ENCODE measurements at places on chromosomes 2 and 18.

GRCh38 chr2:24831221-24832072, 38.2 kb downstream of the CENPO start:
- DNase-seq = no peak

DNA sequence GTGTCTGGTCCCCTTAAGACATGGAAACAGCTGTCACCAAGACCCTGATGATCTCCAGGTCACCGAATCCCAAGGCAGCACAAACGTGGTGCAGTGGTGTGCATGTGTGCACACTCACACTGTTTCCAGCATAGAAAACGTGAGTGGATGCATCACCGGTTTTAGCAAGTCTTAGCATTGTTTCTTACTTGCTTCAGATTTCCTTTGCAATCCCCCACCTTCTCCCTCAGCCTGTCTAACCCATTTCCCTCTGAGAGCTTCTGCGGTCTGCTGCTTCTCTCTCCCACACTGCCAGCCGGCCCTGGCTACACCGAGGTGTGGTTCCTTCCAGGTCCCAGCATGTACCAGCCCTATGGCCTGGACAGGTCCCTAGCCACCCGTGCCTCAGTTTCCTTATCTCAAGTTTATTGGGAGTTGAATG, 343.4 kb upstream of the HS6ST1 start:
- DNase-seq = no peak

- DNase-seq = no peak
Measured at GRCh38 chr2:114542695-114543094, 100.3 kb downstream of the DPP10 start.

DNA sequence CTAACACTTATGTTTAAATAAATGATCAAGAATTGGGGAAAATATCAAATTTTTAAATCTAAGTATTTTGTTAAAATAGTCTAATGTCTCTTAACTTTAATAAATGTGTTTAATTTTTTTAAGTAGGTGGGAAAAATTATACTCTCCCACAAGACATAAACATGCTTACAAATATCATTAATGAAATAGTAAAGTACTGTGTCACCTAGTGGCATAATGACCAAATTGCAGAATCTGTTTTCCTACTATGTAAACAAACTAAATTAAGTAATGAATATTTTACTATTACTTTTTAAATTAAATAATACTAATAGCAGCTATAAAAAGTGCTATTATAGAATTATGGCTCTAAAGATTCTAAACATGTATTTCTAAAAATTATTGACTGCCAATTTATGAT, 52.0 kb upstream of the CHAC2 start:
- no peak for DNase-seq

DNA sequence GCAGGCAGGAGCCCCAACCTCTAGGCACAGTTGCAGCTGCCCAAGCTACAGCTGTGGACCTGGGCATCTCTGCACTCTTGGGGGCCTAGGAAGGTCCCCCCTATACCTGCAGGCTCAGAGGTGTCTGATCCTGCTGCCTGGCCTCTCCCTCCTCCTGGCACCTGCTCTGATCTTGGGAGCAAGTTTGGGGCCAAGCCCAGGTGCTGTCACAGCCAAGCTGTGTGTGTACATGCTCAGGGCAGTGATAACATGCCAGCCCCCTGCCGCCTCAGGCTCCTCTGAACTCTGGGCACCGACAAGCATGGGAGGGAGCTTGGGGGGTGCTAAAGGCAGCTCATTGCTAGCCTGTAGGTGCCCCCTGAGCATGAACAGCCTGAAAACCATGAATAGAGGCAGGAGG, 829.6 kb upstream of the VRK2 start:
- no peak for DNase-seq

DNA sequence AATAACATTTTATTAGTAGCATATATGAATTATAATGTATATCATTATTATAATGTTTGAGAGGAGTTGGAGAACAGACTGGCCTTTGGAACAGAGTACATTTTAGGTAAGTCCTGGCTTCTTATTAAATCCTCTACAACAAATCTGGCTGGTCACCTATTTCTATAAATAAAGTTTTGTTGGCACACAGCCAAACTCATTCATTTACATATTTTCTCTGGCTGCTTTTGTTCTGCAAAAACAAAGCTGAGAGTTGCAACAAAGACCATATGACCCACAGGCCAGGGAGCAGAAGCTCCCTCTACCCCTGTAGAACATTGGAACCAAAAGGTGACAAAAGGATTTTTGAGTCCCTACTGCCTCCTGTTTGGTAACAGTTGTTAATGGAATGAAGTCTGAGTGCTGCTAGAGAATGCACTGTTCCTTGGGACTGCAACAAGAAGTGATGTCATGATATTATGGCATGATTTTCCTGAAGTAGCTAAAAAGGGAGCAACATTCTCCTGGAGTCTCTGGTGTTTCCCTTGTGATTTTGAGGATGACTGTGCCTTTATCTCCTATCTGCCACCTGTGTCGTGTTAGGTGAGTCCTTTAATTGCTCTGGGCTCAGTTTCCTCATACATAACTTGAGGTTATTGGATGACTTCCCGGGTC, 22.0 kb upstream of the SP9 start:
- no peak for DNase-seq

DNA sequence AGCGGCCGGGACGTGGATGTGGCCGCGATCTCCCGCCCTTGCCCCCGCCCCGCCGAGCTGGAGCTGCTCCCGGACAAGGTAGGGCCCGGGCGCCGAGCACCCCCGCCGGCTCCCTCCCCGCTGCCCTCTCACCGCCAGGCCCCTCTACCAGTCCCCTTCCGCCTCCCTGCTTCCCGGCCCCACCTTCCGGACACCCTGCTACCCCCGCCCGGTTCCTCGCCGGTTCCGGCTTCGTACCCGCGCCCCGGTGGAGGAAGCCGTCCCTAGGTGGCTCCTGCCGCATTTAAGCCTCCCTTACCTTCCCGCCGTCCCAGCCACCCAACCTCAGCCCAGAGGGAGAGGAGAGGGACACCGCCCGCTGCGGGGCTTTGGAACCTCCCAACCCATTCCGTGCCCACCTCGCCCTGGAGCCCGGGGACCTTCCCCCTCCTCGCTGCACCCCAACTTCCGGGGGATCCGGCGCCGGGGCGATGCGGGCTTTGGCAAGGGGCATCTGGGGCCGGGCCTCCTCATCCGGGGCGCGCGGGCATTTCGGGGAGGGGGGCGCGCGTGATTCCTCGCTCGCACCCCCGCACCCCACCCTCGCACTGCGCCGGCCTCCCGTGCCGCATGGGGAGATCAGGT, 475 bp downstream of the B3GNT2 start:
- DNase-seq = peak; percentile 36

DNA sequence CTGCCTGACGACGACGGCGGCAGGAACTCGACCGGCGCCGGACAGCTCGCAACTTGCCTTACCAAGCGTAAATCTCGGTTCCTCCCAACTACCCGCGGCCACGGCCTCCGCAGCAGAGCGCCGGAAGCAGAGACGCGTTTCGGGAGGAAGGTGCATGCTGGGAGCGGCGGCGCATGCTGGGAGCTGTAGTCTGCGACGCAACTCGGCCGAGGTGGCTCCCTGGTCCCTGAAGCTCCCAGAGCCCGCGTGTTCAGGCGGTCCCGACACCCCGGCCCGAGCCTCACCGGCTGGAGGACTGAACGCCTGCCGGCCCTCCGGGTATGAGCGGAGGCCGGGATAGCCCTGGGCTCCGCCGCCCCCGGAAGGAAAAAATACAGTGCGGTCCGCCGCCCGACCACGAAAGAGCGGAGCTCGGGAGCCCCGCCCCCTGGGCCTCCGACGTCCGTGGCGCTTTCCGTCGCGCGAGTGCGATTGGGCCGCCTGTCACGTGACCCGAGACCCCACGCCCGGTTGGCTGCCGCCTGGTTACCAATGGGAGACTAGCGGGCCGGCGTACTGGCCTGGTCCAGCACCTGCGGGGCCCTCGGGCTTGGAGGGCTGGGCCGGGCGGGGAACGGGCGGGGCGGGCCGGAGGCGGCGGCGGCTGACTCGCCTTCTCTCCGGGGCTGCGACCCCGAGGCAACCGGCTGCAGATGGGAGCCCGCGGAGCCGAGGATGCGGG, at the start of gene CAPN10:
TSS of gene CAPN10 (plus strand) at position 537 of the 721 bp plus-strand sequence. CDS start at position 715, 178 bp downstream.
- DNase-seq = peak; percentile 95

Measured in CD4-positive, alpha-beta T cell treated with Interleukin-6 at 100 ng/mL for 8 hours (primary cell).